ENCODE measurements at places on chromosomes 3 and 15.
A peak's percentile ranks its signal among the peaks of the same experiment; 100 is the strongest.

DNA sequence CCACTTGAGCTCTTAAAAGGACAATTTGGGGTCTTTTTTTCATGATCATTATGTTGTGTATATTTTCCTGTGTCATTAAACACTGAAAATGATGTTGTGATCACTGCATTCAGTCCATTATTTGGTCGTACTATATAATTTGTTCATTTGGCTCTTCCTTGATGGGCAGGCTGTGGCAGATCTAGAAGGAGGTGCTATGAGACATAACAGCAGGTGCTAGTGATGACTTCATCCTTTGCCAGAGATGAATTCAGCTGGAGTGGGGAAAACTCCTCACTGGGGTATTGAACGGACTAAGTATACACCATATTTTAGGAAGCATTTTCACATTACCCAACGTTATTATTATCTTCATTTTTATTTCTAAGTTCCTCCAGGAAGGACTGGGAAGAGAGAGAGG is 12.0 kb downstream of the CMTM7 start:
- DNase-seq, result no peak

DNA sequence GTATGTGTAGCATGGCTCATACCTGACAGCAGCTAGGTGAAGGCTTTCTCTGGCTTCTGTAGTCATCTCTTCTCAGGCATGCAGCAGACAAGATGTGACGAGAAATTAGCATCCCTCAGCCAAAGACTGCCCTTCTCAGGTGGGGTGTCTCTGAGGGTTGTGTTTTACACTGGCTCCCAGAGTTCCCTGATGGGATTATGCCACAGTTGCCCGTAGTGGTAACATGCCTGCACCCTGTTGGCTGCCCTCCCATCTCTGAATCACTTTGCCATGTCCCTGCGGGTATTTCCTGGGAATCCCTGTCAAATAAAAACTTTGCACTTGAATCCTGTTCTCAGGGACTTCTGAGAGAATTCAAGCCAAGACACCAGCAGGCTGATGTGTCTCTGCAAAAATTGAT is 70.5 kb downstream of the LRTM1 start:
- no peak for DNase-seq

DNA sequence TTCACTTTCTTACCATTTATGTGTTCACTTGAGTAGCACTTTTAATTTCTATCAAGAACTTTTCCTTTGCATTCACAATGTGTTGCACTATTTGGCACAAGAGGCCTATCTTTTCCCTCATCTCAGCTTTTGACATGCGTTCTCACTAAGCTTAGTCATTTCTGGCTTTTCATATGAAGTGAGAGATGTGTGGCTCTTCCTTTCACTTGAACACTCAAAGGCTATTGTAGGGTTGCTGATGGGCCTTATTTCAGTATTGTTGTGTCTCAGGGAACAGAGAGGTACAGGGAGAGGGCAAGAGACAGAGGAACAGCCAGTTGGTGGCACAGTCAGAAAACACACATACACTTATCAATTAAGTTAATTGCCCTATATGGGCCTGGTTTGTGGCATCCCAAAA is 127.4 kb upstream of the MLF1 start:
- DNase-seq, result no peak

DNA sequence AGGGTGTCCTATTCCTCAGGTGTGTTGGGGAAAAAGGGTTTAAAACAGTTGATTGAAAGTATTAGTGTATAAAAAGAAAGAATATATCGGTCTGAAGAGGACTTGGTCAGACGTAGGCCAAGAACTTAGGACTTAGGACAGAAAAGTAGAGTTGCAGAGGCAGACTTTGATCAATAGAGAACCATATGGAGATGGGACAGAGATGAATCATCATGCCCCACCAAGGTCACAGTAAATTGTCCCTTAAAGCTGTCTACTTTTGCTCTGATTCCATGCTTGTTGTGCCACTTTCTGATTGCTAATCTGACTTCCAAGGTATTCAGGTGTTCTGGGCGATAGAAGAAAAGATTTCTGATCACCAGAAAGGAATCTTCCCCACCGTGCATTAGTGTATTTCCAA is 52.9 kb upstream of the ZDHHC23 start:
- DNase-seq, result no peak

- no peak for DNase-seq
Observed at GRCh38 chr3:188539631-188540194, 385.8 kb downstream of the LPP start.

DNA sequence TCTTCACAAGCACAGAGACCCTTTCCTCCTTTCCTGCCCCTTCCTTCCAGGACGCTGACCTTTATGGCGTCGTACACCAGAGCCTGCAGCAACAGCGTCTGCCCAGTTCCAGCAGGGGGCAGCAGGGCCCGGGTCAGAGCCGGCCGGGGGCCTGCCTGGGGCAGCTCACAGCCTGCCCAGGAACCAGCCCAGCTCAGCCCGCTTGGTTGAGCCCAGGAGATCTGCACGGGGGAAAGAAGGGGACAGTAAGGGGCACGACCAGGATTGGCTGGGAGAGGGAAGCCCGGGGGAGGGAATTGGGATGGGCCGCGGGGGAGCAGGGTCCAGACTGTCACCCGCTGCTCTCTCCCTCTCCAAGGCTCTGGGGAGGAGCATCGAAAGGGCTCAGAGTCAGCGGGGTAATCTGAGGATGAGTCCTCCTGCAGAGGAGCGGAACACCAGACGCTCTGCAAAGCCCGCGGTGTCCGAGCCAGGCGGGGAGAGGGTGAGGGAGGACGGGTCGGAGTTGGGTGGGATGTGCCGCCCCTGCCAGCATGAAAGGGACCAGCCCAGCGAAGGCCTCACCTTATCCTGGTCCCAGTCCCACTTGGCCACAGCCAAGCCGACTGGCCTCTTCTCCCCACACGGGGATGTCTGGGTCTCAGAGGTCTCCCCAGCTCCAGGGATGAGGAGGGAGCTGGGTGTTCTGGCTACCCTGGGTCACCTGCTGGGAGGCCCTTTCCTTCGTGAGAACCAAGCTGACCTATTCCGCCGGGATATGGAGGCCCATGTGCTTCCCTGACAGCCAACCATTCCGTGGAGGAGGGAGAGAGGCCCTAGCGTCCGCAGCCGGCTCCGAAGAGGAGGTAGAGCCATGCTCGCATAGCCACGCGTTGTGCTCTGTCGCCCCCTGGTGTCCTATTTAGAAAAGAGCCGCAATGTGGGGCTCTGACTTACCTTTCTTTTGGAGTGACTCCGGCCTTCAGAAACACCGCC is 7.4 kb upstream of the IGDCC3 start:
- DNase-seq, result peak; percentile 88

GRCh38 chr3:170522201-170522600 is 63.7 kb downstream of the SLC7A14 start:
- DNase-seq, result no peak

DNA sequence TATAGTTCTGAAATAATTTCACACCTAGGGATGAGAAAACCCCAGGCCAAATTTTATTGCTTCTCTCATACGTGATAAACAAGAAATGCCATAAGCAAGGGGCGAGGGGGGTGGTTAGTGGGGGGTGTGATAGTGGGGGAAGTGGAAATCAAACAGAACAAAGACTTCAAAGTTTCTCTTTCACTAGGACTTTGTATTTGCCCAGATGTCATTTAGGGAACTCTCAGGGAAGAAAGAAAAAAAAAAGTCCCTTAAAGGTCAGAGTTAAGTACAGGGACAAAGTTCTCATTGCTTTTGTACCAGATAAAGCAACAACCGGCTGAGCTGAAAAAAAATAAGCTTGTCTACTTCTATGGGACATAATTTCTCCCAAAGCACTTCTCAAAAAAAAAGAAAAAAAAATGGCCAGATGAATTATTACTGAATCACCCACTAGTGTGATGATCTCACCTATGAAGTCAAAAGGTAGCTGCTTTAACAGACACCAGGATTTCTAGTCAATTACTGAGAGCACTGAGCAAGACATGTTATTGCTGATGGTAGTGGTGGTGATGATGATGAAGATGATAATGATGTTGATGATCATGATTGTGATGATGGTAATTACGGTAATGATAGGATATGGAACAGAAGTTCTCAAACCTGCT is 56.2 kb downstream of the FHIT start:
- no peak for DNase-seq

DNA sequence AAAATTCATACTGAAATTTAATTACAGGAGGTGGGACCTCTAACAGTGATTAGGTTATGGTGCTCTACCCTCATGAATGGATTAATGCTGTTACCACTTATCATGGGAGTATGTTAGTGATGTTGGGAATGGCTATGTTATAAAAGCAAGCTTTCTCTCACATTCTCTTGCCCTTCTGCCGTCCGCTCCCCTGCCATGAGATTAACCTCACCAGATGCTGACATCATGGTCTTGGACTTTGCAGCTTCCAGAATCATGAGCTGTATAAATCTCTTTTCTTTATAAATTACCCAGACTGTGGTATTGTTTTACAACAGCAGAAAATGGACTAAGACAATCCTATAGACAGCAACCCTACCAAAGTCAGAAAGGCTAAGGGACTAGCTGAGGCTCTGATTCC is 884.8 kb downstream of the FHIT start:
- no peak for DNase-seq

GRCh38 chr3:182711261-182711683 is 82.0 kb upstream of the ATP11B start:
- no peak for DNase-seq

DNA sequence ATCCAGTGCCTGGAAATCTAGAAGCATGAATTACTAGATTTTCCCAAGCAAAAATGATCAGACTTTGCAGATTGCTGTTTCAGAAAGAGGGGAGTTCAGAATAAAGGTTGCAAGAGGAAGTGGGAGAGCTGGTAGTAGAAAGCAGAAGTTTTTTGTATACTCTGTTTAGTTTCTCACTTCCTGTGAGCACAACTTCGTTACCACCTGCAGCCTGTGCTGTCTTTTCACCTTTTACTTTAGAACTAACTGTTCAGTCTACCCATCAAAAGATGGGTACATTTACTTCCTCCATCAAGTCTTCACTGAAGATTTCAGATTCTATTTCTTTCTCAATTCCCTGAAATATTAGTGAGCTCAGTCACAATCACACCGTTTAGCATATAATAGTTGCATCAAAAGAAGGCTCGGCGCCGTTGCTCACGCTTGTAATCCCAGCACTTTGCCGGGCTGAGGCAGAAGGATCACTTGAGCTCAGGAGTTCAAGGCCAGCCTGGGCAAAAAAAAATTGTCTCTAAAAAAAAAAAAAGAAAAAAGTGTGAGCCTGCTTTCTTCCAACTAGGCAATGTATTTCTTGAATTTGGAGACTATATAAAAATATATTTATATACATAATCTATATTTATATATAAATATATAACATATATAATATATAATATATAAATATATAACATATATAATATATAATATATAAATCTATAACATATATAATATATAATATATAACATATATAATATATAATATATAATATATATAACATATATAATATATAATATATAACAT is 1.8 kb upstream of the CEP97 start:
- DNase-seq, result peak; percentile 46

DNA sequence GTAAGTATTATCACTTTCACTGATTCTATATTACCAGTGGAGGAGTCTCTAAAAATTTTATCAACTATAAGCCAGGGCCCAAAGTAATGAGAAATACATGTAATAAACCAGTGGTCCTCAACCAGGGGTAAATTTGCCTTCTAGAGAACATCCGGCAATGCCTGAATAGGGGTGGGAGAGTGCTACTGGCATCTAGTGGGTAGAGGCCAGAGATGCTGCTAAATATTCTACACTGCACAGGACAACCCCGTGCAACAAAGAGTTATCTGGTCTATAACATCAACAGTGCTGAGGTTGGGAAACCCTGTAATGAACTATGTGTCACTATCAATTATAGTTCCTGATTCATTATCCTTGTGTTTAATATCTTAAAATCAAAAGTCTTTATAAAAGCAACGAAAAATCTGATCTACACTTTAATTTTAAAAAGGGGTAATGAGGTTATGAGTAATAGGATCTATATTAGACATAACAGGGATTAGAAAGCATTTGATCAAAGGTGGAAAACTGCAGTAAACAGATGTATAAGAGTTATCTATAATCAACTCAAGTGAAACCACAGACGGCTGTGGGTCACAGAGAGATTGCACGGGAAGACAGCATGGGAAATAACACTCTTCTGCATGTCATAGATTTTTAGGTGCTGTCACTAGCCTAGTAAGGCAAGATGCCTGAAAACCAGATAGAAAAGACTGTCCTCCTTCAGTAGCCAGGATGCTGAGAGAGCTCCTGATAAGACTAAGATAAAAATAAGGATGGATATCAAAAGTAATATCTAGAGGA is 2.0 kb downstream of the LYSMD2 start:
- DNase-seq, result peak; percentile 52

- no peak for DNase-seq
Observed at GRCh38 chr3:117217355-117217754, 507.8 kb downstream of the TUSC7 start.

DNA sequence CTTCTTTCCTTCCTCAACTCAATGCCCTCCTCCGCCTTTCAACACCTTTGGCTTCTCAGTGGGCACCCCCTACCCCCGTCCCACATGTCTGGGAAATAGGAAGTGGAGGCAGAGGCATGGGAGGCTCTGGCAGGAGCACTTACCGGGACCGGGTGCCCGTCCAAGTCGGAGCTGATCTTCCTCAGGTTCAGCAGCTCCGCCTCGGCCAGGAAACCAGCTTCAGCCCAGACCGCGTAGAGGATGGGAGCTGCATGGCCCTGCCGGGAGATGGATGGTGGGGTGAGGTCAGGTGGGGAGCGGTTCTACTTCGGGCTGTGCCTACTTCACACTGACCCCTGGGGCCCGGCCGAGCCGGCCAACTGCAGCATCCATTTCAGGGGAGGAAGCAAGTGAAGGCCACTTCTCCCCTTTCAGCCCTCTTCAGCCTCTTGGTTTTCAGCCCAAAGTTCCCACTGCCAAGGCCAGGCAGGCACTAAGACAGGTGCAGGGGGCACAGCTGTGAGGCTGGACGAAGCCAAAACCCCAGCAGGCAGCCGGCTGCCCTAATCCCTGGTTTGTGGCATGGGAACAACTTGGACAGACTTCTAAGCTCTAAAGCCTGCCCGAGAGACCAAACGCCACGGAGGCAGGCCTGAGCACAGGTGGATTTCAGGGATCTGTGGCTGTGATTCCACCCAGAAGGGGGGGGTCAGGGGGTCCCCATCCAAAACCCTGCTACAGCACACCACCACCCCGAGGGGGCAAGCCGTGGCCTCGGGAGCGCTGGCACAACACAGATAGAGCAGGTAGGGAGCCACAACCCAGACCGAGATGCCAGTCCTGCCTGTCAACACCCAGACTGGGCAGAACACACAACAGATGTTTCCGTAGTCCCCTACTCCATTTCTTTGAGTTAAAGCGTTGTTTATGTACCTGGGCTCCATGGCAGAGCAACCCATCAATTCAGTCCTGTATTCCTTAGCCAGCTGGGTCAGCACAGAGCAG is 14.5 kb downstream of the TKT start:
- DNase-seq, result no peak
